ENCODE measurements at places on chromosomes 2 and 18.

- peak; percentile 23 for DNase-seq
These were observed 817 bp downstream of the DSC2 start for GRCh38 chr18:31101183-31102024.

DNA sequence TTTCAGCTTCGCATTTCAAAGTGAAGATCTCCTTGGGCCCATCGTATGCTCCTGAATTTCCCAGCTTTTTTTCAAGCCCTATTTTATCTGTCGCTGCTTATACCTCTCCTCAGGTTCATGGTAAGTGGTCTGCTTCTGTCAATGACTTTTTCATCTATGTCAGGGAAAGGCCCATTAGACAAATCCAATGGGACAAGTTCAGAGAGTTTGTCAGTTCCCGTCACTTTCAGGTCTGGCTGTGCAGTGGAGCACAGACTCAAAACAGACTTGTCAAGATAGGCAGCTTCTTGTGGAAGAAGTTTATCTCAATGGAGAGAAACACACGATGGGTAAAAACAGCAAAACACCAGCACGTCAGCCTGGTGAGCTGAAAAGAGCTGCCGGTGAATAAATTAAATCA, 100.9 kb upstream of the KLF7 start:
- no peak for DNase-seq

DNA sequence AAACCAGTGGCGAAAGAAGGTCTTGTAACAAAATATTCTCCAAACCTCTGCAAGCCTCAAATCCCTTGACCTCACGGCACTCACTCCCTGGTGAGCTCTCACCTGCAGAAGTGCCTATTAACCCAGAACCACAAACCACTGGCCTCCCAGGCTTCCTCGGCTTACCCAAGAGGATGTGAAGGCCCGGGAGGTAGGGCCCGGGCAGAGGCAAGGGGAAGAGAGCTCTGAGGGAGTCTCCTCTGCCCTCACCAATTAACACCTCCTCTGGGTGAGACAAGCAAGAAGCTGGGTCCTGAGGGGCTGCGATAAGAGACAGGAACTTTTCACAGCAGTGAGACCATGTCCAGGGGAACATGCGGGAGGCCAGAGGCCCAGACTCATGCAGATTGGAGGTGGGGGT, 53.7 kb downstream of the EMX1 start:
- no peak for DNase-seq

GRCh38 chr2:220396287-220396686, 768.9 kb downstream of the SLC4A3 start:
- DNase-seq: peak; percentile 9

DNA sequence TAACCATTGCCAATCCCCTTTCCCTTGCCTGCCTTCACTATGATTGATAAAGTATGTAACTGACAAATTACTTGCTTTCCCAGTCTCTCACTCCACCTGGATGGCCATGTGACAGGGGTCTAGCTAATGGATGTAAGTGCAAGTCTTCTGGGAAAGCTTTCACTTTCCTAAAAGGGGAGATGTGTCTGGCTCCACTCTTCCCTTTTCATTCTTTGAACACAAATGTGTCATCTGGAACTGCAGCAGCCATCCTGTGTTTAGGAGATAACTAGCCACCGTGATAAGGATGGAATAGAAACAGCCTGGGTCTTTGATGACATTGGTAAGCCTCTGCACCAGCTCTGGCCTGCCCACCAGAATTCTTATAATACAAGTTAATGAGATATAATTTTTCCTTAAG, 38.2 kb downstream of the SNRPD1 start:
- no peak for DNase-seq

- DNase-seq: no peak
These were observed 125.4 kb downstream of the CSRNP3 start for GRCh38 chr2:165594935-165595255.

GRCh38 chr2:39225567-39225966, 18.2 kb downstream of the CDKL4 start:
- DNase-seq: no peak

DNA sequence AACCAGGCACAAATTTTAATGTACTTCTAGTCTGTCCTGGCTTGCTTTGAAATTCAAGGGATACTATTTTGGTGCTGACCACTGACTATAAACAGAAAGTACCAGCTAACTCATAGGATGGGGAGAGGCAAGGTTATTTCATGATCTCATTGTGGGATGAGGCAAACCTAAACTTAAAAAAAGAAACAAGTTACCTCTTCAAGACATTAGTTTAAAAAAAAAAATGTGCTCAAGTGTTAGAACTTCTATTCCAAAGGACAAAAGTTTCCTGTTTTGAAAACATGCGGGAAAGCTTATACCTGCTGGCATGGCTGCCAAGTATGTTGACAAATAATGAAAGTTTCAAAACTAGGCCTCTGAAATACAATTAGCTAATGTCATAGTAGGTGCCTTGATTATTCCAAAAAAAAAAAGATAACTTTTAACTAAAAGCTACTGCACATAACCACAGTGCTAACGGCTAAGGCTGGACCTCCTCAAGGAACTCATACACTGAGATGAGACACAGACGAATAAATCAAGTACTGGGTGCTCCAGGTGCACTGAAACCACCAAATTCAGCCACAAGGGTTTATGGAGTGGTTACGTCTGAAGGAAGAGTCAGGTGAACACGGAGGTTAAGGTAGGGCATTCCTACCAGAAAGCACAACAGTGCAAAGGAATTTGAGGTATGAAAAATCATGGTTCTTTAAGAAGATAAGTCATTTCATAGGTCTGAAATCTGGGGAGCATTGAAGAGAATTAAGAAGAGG, 38.1 kb downstream of the TMEM131 start:
- no peak for DNase-seq

DNA sequence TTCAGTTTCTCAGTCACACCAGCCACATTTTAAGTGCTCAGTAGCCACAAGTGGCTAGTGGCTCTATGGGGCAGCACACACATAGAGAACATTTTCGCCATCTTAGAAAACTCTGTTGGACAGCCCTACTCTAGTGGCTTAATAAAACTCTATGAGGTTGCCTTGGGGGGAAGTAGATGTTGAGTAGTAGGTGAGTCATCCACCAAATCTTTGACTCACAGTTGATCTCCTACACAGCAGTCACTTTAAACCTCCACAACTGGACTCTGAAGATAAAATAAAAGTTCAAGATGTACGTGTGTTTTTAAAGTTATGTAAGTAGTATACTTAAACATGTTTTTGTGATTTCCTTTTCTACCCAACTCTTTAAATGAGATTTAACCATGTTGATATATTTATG, 379.0 kb downstream of the SETBP1 start:
- peak; percentile 71 for DNase-seq

GRCh38 chr2:107361751-107362381, 464.8 kb upstream of the RGPD4 start:
- no peak for DNase-seq

DNA sequence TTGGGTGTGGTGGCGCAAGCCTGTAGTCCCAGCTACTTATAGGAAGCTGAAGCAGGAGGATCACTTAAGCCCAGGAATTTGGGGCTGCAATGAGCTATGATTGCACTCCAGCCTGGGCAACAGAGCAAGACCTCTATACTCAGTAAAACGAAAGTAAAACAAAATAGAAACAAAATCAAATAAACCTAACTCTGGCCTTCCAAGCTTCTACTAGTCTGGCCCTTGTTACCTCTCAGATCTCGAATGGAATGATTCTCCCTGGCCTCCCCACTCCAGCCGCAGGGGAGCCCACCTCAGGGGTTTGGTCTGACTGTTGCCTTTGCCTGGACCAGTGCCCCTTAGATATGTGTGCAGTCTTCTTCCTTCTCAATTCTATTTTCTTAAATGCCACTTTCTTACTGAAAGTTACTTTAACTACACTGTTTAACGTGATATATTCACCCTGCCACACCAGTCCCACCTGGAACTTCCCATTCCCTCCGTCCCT, 160.0 kb upstream of the GCFC2 start:
- no peak for DNase-seq

- no peak for DNase-seq
These were observed 53.6 kb downstream of the DPYSL5 start for GRCh38 chr2:26901326-26902183.

DNA sequence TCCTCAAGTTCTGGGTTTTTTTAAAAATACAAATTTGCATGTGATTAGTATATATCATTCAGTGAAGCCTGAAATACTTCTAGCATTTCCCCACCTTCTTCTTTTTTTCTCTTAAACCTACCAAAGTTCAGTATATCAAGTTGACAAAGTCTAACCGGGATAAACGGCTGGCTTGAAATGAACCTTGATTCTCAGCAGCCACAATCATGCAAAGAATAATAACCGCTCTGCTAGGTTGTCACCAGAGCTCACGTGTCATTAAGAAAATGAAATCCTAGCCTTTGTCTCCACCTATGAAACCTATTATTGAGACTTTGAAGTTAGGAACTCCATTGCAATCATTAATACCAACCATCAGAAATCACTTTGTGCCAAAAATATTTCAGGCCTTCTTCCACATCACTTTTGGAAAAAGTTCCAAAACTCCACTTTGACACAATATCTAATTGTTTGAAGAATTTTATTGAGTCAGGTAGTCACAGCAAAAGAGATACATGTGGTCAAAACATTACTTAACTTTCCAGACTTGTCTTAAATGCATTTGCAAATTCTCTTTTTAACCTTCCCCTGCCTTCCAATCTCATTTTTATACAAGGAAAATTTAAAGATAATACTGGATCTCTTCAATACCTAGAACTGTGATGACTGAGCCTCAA, 285.6 kb upstream of the ACVR2A start:
- DNase-seq: no peak

DNA sequence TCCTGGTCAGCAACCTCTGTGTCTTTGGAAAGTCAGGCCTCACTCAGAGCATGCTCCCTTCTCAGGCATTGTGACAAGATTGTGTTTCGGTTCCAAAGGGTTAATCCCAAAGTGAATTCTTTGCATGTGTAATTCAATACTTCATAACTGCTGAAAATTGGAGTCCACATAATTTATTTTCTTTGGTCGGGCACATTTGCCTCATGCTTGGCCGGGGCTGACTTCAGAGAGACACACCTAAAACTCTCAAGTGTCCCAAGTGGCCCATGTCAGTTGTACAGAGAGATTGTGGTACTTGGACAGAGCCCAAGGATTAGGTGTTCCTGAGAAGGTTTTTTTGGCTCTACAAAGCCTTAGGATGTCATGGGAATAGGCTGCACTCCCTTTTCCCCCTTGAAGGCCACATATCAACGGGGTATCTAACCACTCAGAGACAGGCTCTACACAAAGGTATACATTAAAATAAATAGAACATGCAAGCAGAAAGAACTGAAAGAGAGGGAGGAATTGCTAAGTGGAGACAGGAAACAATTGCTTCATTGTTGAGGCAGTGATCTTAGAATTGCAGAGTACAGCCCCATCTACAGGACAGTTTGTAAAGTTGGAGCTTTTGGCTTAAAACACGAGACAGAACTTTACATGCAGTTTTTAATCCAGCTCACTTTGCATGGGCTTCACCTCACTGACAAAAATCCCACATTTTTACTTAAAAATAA, 1232.3 kb upstream of the ZEB2 start:
- DNase-seq: peak; percentile 78

DNA sequence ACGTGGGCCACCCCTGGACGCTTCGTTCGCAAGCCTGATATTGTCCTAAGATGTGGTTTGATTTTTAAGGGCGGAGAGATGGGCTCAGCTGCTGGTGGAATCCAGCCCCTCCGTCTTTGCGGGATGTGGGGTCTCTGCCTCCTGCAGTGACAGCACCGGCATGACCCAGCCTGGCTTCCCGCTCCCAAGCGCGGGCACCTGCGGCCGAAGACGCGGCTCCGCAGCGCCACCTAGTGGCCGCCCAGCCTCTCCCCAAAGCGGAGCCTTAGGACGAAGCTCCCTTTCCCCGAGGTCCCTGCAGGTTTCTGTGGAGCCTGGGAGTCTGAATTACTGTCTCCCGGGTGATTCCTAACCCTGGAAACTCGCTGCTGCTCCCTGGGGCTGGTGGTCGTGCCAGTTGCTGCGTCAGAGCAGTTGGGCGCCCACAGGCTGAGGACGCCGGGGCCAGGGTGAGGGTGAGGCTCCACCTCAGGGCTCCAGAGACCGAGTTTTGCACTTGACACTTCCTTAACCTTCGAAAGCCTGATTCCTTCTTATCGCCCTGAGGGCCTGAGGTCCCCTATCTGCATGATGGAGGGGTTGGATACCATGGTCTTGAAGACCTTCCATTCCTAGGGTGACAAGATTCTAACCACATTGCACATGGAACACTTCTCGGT, 137.5 kb downstream of the TPO start:
- DNase-seq: peak; percentile 73

GRCh38 chr2:18889565-18890332, 300.4 kb upstream of the NT5C1B start:
- no peak for DNase-seq

DNA sequence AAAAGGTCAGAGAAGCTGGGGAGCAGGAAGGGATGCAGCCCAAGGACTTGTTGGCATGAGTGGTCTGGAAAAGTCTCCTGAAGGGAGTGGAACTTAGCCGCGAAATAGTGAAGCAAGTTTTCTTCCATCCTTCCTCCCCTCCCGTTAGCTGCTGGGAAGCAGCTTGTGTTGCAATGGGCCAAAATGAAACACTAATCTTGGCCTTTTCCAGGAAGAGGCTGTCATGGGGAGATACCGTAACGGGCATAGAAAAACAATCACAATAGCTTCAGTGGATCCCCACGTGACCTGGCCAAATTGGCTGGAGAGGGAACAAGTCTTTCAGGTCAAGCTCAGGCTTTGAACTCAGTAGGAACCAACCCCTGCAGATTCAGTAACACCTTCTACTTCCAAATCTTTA, 49.3 kb downstream of the SEMA4F start:
- no peak for DNase-seq

GRCh38 chr2:133331436-133331835, 236.8 kb downstream of the NCKAP5 start:
- DNase-seq: no peak

DNA sequence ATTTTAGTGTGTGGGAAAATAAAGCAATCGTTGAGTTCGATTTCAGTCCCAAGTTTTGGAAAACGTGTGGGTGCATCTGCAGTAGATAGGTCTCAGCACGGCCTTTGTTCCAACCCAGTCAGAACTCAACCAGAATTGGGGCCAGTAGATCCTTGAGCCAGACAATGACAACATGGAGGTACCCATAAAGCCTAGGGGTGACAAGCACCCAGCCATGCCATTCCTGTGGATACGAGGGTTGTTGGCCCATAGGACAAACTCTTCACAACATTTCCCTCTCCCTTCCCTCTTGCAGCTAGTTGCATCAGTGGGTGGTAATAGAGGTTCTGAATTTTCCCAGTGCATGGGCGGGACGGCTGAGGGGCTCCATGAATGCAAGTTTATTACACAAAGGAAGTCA, 60.1 kb downstream of the ST3GAL5 start:
- no peak for DNase-seq

GRCh38 chr2:159322419-159322818, 35.9 kb upstream of the WDSUB1 start:
- no peak for DNase-seq

Data from PC-3 (cell line).